Astrocyte of the cerebellum (primary cell): ENCODE measurements at places on chromosomes 5 and 9.

DNA sequence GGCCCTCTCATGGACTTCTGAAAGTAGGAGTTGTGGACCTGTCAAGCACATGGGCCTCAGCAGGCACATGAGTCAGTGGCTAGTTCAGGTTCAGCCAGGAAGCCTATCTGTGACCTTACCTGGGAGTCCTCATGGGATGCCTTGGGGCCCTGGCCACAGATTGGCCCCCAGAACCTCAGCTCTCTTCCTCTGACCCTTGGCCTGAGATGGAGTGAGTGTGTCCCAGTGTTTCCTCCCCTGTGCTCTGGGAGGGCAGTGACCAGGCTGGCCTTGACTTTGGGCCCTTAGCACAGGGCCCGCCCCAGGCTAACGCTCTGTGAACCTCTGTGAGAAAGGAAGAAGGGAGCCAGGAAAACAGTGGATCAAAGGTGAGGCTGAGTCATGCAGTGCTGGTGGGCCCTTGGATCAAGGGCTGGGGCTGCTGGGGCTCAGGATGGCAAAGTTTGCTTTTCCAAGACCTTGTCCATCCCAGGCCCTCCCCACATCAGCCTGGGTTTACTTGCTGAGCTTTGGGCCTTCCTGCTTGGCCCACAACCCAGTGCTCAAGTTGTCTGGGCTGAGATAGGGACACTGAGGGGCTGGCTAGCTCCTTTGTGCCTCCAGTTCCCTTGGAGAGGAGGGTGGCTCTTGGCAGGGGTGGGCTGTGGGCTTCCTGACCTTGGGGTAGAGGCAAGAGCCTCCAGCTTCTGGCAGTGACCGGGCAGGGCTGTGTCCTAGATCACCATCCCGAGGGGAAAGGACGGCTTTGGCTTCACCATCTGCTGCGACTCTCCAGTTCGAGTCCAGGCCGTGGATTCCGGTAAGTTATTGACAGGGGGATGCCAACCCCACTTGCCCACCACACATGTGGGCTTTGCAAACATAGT lies 41.4 kb downstream of the RGS3 start:
- DNase-seq: no peak

GRCh38 chr9:20925256-20926045 lies 106.0 kb downstream of the HACD4 start:
- no peak for DNase-seq

- DNase-seq: no peak
Observed at GRCh38 chr5:88765171-88765570, 117.8 kb downstream of the MEF2C start.

GRCh38 chr9:127803507-127804352 lies 1.0 kb downstream of the FPGS start:
- DNase-seq: no peak

- no peak for DNase-seq
Observed at GRCh38 chr5:6194906-6195612, 183.3 kb downstream of the MED10 start.

- DNase-seq: no peak
Observed at GRCh38 chr5:98986587-98986986, 57.8 kb upstream of the CHD1 start.

- DNase-seq: no peak
Observed at GRCh38 chr5:7668627-7669026, 182.3 kb downstream of the CFAP90 start.

DNA sequence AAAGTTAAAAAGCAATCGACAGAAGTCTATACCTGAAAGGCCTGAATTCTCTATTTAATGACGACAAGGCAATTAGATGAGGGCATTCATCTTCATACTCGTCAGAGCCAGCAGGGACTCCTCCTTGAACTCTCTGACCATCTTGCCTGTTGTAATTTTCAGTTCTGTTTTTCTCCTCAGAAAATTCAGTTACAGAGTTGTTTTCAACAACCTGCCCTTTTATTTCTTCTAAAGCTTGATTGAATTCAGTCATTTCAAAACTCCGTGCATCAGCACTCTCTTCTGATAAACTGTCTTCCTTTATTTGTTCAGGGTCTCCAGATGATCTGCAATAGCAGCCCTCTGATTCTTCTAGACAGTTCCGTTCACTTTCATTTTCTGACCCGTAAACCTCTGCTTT lies 15.6 kb downstream of the RIOK2 start:
- no peak for DNase-seq

- DNase-seq: no peak
Observed at GRCh38 chr5:8868283-8868682, 677.6 kb downstream of the SEMA5A start.
